ENCODE measurements at places on chromosomes 4 and X.

GRCh38 chr4:84977396-84977795 lies 10.9 kb upstream of the WDFY3 start:
- DNase-seq = no peak

GRCh38 chr4:96263291-96263690 lies 423.4 kb downstream of the PDHA2 start:
- no peak for DNase-seq

DNA sequence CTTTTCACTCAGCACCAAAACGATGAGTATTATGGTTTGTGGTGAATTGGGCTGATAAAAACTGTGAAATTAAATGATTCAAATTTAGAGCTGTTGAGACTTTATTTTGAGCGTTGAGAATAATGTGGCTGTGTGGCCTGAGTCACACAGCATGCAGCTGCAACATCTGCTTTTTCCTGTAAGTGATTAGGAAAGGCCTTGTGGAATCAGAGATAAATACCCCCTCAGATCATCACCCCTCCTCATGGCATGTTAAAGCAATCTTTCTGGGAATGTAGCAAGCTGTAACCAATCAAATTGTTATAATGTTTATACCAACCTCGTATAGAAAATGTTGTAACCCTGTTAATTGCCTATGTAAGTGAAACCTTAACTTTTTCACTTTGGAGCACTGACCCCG lies 90.0 kb upstream of the GRPR start:
- DNase-seq = no peak

- DNase-seq = no peak
These were observed 52.2 kb downstream of the FRYL start for GRCh38 chr4:48727666-48728459.

DNA sequence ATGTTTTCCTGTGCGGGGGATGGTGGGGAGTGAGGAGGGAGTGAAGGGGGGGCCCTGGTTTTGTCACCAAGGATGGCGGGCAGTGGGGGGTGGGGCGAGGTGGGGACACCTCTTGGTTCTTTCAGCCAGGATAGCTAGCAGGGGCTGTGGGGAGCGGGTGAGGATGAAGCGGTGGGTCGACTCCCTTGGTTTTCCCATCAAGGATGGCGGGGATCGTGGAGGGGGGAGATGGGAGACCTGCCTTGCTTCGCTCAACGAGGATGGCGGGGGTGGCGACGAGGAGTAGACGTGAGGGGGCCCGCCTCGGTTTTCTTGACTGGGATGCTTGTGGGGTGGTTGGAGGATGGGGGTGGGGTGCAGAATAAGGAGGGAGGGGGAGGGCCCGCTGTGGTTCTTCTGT lies 643 bp downstream of the FHL1 start:
- no peak for DNase-seq

DNA sequence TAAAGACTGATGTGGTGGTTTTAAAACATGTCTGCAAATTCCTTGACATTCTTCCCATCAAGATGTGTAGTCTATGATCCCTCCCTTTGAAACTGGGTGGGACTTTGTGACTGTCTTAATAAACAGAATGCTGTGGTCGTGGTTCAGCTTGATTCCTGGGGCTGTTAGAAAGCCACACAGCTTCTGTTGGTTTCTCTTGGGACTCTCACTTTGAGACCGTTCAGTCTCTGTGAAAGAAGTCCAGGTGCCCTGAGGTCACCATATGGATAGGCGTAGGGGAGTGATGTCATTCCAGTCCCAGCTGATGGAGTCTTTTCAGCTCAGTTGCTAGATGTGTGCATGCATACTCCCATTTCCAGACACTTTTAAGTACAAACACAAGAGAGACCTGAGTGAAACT lies 216.6 kb downstream of the KDR start:
- DNase-seq = no peak

DNA sequence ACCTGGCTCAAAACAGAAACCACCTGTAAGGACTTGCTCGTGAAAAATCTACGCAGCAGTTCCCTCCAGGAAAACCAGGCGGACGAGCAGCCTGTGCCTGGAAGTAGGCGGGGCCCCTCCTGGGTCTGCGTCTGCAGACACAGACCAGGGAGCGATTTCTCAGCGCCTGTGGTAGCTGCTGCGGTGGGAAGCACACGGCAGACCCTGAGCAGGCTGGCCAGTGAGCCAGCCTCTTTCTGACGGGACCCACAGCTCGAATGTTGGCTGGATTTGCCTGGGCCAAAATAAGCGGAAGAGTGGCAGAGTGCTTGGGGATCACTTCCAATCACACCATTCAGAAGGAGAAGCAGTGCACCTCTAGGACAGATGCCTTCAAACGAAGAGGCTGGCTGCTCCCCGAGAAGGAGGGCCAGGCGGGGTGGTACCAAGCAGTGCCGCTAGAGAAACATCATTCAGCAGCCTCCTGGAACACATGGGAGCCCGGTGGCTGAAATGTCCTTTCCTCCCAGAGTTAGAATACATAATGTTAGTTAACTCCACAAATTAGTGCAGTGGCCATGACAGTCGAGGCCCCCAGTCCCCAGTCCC lies 85.9 kb downstream of the GATB start:
- no peak for DNase-seq

GRCh38 chr4:3183008-3183407 lies 66.0 kb upstream of the MSANTD1 start:
- DNase-seq = no peak

DNA sequence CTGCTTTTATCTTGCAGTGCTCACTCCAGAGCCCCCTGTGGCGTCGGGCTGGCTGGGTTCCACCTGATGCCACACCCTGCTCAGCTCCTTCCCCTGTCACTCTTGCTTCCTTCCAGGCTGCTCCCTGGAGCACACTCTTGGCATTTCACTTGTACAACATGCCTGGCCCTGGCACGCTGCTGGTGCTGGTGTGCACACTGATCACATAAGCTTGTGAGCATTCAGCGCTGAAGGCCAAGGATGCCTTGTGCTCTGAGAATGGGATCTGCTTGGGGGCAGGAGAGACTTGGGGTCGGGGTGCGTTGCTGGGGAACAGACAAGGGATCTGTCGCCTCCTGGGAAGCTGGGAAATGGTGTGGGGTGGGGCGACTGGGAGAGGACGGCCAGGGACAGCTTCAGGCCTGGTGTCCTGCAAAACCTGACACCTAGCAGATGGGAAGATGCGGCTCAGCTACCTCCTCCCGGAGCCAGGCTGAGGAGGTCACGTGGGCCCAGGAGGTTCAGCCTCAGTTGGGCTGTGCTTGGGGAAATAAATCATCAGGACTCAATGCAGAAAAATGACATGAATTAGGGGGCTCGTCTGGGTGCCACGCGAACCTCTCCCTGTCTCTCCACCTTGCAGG lies 108.5 kb downstream of the PHKA2 start:
- no peak for DNase-seq

All from activated T-cell treated with anti-CD3 and anti-CD28 coated beads, Interleukin-2, amount 50 U/mL, for 24 hours (primary cell).